ENCODE measurements at places on chromosomes 1 and 21.

- no peak for DNase-seq
These were observed 57.0 kb upstream of the RGS7 start for GRCh38 chr1:241413974-241414373.

GRCh38 chr1:194535369-194535768, 1349.0 kb upstream of the B3GALT2 start:
- DNase-seq: no peak

GRCh38 chr1:70290218-70290617, 64.3 kb downstream of the ANKRD13C start:
- no peak for DNase-seq

DNA sequence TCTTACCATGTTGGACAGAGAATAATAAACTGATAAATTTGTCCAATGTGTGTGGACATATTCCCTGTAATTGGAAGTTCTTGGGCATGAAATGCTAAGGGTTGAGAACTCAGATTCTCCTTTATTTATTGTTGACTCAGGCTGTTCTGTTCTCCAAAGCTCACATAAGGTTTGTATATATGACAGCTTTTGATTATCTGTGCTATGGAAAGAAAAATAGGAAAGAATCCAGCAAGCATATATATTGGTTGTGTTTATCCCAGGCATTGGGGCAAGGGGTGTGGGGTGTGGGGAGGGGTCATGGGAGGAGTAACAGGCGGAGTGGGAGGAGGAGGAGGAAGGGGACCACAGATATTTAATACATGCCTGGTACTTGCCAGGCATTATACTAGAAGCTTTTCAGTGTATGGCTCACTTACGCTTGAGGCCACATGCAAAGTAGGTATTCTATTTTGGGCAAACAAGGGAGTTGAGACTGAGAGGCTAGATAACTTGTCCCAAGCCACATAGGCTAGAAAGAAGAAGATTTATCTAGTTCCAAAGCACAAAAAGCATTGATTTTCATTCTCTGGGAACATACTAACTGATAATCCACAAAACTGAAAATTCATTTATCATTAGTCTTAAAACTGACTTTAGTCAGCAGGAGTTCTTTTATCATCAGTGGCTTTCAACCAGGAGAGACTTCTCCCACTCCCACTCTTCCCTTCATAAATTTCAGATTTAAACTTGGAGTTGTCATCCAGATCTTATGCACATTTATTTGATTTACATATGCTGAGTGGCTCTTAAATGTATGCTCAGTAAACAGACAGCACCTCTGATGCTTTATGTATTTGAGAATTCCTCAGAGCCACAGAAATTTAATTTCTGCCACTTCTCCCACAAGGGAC, 27.2 kb downstream of the NGF start:
- DNase-seq: no peak

DNA sequence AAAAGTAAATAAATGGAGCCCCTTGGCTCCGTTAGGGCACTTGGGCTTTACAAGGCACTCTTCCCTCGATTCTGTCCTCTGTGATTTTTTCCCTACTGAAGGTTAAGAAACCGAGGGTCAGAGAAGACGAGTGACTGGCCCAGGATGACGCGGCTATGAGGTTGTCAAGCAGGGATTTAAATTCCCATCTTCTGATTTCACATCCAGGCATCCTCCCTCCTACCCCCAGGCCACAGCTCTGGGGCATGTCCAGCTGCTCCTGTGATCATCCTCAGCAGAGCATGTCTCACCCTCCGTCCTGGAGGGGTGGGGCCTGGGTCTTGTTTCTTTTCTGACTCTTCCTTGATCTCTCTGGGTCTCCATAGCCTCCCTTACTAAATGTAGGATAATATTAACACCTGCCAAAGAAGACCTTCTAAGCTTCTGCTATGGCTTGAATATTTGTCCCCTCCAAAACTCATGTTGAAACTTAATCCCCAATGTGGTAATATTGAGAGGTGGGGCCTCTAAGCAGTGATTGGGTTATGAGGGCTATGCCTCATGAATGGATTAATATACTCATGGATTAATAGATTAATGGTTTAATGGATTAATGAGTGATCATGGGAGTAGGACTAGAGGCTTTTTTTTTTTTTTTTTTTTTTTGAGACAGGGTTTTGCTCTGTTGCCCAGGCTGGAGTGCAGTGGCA, 4.6 kb downstream of the CRYBG2 start:
- no peak for DNase-seq

DNA sequence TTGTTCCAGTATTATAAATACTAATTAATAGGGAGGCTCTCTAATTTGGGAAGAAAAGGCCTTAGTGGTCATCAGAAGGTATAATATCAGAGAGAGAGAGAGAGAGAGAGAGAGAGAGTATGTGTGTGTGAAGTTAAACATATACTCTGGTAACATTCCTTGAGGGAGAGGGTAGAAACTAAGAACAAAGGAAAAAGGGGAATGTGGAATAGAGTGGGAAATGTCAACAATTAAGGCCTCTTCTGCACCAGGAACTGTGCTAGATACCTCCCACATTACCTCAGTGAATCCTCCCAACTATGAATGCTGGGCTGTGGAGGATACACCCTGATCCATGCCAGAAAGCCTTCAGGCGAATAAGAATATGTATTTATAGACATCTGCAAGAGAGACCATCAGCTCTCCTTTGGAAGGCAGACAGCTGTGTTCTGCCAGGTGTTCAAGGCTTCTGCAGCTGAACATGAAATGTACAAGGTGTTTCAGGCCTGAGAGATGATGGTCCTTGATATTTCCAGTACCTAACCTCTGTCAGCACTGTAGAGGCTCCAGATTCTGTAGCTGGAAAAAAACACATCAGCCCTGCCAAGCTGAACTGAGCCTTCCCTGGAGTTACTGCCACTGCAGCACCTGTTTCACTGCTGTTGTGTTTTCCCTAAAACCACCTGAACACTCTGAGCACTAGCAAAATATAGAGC, 29.1 kb downstream of the TBX15 start:
- DNase-seq: no peak

Measured in stimulated activated CD8-positive, alpha-beta memory T cell treated with anti-CD3 and anti-CD28 coated beads, Interleukin-15, amount 100 ng/mL, for 24 hours (primary cell).